Iris pigment epithelial cell (primary cell): ENCODE measurements at places on chromosomes 7 and 10.

DNA sequence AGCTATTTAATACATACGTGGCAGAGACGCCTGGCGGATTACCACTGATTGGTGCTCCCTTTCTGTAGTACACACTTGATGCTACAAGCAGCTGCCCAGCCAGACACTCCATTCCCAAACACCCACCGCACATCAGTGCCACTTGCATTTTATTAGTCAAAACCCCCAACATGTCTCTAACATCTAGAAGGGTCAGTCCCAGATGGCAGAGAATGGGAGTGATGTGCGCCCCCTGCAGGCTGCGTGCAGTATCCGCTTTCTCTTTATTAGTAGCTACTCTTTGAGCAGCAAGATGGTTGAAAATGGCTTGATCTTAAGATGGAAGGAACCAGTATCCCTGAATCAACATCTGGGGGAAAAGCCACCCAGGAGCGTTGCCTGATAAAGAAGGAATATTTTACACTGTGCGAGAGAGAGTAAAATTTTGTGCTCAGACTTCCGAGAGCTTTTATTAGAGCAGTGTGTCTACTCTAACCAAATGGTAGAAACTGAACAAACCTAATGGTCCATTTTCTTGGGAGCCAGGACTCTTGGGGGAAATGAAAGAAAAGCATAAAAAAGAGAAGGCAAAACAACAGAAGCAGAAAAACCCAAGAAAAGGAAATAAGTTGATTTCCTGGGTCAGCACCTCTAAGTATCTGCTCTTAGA, 78.3 kb downstream of the ST8SIA6 start:
- peak; percentile 7 for DNase-seq

- no peak for DNase-seq
These were observed 50.0 kb downstream of the PRF1 start for GRCh38 chr10:70552586-70552985.

- no peak for DNase-seq
These were observed 39.6 kb upstream of the INPP5A start for GRCh38 chr10:132497861-132498561.

GRCh38 chr7:107692501-107692900, 31.9 kb downstream of the SLC26A4 start:
- DNase-seq: peak; percentile 58

GRCh38 chr10:66535439-66535838, 390.4 kb upstream of the LRRTM3 start:
- DNase-seq: no peak

DNA sequence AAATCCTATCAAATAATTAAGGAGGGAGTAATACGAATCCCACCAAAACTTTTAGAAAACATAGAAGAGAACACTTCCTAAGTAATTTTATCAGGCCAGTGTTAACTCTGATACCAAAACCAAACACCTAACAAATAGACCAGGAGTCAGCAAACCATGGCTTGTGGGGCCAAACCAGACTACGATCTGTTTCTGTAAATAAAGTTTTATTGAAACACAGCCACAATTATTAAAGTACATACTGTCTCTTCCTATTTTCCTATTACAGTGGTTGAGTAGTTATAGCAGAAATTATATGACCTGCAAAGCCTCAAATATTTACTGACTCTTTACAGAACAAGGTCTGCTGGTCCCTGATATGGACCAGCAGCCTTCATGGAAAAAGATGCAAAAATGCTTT, 73.1 kb upstream of the ELN start:
- no peak for DNase-seq

- no peak for DNase-seq
These were observed 98.5 kb downstream of the WDR37 start for GRCh38 chr10:1154531-1155295.

DNA sequence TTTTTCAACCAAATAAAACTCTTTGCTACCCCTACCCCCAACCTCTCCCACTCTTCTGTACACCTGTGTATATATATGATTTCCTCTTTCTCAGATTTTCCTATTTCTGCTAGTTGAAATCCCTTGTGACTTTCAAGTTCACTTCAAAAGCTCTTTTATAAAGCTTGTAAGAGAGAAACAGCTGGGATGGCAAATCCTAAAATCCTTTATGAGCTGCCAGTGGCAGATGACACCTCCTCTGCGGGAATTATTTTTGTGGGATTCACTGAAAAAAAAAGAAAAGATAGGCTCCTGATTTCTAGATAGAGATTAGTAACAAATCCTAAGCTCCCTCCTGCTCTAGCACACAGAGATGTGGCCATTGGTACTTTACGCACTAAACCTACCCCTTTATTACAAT, 92.9 kb downstream of the AHR start:
- no peak for DNase-seq

DNA sequence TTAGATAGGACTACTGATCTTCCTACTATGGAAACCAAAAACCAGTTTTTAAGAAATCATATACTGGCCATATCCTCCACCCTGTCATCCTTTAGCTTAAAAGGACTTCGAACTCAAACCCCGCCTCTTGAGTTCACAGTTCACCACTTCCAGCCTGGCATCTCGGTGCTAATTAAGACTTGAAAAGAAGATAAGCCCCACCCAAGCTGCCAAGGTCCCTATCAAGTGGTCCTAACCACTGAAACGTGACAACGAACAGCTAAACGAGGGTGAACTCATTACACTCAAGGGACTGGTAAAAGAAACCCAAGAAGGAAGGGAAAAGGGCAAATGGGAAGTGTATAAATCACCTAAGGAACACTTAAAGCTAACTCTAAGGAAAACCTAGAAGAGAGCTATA, 16.1 kb downstream of the COL17A1 start:
- no peak for DNase-seq

GRCh38 chr7:83731154-83731553, 82.2 kb upstream of the SEMA3E start:
- DNase-seq: no peak

DNA sequence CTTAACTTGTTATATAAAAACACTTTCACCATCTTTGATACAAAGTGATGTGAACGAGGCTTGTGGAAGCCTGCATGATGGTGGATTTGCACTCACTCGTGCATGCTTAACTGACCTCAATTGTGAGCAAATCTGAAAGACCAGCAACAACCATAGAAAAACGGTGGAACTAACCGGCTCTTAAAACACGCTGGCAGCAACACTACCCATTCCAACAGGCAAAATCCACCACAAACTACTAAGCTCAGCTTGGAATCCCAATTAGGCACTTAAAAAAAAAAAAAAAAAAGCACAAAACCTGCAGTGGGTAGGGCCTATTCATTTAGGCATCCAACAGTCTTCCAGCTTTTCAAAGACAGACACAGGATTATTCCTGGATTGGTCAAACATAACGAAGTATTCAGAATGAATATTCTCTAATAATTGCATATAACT, 1.8 kb downstream of the GDI2 start:
- DNase-seq: peak; percentile 67

- no peak for DNase-seq
These were observed 732.6 kb downstream of the CCSER2 start for GRCh38 chr10:85060944-85061343.

DNA sequence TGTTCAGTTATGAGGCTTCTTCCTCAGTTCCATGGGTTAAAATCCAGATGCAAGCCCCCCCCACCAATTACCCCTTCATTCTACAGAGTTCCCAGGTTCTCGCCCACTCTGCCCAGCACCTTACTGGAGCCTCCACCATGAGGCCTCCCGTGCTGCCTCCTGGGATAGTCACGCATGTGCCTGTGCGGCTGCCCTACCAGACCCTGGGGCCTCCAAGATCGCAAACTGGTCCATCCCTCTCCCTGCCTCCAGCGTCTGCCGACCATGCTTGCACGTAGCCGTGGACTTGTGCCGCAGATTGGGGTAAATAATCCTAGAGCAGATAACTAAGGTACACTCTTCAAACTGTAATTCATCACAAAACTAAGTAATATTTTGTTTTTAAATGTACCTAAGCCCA, 611.2 kb downstream of the PTPRN2 start:
- DNase-seq: no peak

DNA sequence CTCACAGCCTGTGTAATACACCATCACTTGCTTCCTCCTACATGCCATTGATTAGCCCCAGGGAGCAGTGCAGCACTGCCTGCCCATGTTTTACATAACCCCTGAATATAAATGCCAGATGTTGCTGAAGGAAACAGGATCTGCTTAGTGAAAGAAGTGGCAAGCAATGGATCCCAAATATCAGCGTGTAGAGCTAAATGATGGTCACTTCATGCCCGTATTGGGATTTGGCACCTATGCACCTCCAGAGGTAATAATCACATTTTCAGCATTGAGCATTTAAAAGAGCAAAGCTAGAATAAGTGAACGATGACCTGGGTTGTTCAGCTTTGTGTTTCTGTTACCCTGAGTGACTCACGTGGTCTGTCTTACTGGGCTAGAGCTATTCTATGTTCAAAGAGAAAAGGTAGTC, at the start of gene AKR1C4:
Gene AKR1C4, plus strand, starts transcription at position 136 of the 412 bp plus-strand sequence. Its CDS starts 31 bp downstream, at position 167.
- no peak for DNase-seq

- DNase-seq: no peak
These were observed 443.7 kb downstream of the GLRX3 start for GRCh38 chr10:130579913-130580312.

DNA sequence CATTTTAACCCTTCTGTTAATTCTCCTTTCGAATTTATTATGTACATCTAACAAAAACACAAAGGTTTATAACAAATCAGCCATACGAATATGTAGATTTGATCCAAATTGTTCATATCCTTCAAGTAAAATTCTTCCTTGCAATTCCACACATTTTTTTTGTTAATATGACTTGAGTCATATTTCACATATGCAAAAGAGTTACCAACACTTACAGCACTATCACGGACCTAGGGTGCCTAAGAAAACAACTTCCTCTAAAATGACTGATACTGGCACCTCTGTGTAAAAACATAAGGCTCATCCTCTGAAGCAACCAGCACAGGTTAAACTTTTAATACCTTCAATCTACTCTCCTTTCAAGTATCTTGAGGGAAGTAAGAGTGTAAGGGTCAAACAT, 451.8 kb downstream of the SEMA3D start:
- DNase-seq: peak; percentile 7

DNA sequence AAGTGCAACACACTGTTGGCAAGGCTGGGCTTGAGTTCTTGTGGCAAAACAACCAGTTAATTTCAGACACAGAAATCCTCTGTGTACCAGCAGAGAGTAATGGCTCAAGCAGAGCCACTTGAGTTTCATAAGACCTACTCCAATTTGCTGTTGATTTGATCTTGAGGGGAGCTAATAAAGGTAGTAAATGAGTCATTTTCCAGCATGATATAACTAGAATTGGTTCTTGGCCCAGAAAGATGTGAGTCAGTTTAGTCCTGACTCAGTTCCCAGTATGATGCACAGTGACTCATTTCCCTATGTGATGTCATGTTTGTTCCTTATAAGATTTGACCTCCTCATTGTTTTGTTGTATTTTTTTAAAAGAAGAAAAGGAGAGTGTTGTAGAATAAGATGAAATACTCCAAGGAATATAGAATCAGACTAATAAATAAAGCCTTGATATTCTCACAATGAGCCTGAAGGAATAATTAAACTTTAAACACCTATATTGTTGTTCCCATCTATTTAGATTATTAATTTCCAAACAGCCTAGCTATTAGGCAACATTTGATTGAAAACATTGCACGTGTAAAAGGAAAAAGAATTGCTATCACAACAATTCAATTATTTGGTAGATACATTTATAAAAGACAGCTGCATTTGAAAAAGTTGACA, 186.2 kb downstream of the REEP3 start:
- peak; percentile 99 for DNase-seq

GRCh38 chr7:94632338-94633013, 23.5 kb downstream of the SGCE start:
- peak; percentile 95 for DNase-seq

GRCh38 chr7:7969306-7970236, 975 bp downstream of the GLCCI1 start:
- DNase-seq: peak; percentile 49

DNA sequence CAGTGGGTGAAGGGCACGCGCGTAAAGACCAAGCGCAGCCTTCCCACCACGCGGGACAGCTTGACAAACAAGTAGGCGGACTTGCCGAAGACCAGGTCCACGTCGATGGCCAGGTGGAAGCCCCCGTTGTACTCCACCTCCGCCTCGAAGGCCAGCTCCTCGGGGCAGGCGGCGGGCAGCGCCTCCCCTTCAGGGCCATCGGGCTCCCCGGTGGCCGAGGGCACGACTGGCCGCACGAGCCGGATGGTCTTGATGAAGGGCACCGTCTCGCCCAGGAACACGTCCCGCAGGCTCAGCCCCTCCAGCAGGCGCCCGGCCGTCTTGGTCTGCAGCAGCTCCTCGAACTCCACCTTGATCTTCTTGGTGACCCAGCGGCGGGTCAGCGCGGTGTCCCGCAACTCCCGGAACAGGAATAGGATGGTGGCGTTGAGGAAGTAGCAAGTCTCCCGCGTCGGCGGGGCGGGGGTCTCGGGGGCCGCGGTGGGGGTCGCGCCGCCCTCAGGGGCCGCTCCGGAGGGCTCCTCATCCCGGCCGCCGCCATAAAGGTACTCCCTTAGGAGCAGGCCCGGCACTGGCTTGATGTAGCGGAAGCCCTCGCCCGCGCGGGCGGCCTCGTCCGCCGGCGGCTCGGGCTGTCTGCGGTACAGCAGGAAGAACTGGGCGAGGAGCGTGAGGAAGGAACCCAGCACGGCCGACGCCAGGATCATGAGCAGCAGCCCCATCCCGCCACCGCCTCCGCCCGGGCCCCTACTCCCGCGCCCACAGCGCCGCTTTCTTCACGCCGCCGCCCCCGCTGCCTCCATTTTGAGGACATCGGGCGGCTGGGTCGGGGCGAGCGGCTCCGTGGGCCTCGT, 507 bp downstream of the PDZD8 start:
- peak; percentile 47 for DNase-seq

DNA sequence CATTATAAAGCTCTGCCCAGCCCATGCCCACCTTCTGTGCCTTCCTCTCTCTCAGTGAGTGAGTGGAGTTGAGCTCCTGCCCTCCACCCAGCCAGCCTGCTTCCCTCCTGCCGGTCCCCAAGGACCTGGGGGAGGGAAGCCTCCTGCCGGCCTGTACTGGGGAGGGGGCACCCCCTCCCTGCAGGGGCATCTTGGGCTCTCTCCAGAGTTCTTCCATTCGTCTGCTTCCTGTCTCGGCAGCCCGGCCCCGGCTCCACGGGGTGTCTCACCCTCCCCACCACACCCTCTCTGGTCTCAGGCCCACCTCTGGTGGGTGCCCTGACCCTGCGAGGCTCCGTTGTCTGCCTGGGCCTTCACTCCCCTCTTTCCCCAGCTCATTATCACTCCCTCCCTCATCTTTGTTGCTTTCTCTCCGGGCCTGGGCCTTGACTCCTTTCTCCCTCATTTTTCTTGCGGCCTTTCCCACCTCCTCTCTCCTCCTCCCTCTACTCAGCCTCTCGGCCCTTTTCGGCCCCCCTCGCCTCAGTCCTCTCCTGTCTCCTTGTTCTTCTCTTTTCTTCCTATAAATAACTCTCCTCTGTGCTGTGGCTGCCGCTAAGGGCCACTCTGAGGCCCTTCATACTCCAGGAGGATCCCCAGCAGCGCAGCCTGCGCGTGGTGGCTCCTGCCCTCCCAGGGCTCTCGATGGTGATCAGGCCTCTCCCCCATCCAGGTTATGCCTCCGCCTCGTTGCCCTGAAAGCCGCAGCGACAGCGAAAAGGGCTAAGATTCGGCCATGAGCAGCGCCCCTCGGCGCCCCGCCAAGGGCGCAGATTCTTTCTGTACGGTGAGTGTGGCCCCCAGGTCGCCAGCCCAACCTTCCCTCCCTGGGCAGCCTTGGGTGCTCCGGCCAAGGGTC, 2.1 kb downstream of the SLC4A2 start:
- no peak for DNase-seq
